Uterus (tissue), 4 donors: ENCODE measurements at places on chromosomes 1 and 21.

DNA sequence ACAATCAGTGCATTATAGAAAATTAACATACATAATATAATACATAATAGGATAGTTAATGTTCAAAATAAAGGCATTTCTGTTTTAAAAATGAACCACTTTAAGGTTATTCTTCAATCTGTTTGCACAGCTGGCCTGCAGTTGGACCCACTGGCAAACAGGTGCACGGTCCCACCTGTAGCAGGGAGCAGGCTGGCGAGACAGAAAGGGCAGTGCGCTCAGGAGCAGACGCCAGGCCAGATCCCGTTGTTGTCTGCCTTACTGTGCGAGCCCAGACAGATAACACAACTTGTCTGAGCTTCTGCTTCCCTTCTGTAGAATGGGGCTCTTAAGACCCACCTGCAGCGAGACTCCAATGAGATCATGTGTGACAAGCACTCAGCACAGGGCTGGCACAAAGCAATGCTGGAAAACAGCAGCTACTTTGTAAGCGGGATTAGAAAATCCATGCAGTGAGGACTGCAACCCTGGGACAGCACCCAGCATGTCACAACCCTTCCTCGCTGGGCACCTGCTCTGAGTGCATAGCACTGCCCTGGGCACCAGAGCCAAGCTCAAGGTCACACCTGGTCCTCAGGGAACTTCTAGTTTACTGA is 33.5 kb downstream of the VPS26C start:
- no peaks in the 10 kb centered on the region for H3K27me3 ChIP-seq
- no peaks in the 10 kb centered on the region for H3K4me1 ChIP-seq
- no peak for DNase-seq

DNA sequence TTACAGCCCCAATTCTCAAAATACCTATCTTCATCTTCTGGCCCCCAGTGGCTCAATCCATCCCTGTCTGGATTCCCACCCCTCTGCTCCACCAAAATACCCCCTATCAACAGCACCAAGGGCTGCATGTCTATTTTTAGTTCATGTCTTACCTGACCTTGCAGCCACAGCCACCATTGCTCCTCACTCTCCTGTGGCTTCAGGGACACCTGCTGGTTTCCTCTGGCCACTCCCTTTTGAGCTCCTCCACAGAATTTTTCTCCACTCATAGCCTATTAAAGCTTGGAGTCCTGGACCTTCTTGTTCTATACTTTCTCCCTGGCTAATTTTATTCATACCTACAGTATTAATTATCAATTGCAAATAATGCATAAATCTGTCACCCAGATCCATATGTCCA is 125.3 kb upstream of the NGF start:
- no peak overlapping the region for H3K4me3 ChIP-seq
- no peaks in the 10 kb centered on the region for H3K27me3 ChIP-seq
- DNase-seq = no peak
- no peaks in the 10 kb centered on the region for H3K36me3 ChIP-seq
- H3K27ac ChIP-seq = no peak overlapping the region

DNA sequence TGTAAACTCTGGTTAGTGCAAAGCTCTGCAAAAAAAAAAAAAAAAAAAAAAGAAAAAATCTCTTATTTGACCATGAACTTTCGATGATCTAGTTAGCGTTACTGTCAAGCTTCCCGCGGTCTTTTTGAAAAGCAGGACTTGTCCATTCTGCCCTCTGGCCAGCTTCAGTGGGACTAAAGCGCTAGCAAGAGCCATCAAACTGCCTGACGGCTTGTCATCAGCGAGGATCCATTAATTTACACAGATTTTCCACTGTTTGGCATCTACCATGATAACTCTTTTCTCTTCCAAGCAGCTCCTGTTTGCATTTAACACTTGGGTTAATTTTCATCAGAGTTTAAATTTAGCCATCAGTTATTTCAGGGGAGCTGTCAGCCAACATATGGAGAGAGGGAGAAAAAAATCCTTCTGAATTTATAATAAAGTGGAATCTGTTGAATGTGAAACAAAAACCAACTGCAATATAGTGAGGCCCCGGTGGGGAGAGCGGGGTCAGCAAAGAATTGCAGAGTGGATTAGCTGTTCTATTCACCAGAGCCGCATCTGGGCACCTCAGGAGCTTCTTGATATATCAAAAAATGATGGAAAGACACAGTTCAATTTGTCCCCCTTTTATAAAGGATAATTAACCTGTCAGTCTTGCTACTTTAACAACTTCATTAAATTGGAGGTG is 298.2 kb downstream of the SPATA17 start:
- H3K36me3 ChIP-seq = no peaks in the 10 kb centered on the region
- H3K4me3 ChIP-seq = no peak overlapping the region

GRCh38 chr1:26703478-26703877 is 7.7 kb downstream of the ARID1A start:
- H3K36me3 ChIP-seq = no peaks in the 10 kb centered on the region
- H3K27me3 ChIP-seq = no peaks in the 10 kb centered on the region

DNA sequence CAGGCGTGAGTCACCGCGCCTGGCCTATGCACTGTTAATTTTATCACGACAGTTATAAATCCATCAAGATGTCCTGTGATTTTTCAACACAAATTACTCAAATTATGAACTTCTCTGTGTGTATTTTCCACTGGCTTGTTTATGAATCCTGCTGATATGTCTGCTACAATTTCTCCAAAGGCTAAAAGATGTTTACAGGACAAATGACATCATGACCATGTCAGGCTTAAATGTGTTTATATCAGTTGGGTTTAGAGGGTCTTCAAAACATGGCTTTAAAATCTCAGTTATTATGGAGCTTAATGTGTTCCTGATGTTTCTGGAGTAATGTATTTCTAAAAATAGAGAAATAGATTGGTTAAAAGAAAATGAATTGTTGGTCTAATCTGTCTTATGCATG is 44.0 kb upstream of the ERG start:
- H3K4me3 ChIP-seq = no peak overlapping the region
- no peaks in the 10 kb centered on the region for H3K36me3 ChIP-seq
- no peaks in the 10 kb centered on the region for H3K27me3 ChIP-seq

GRCh38 chr1:234111458-234112142 is 207.1 kb downstream of the SLC35F3 start:
- DNase-seq = no peak
- no peaks in the 10 kb centered on the region for H3K4me1 ChIP-seq
- H3K36me3 ChIP-seq = no peaks in the 10 kb centered on the region
- H3K27me3 ChIP-seq = peaks cover 6% of the 10 kb centered on the region

GRCh38 chr1:150615346-150616201 is 13.8 kb downstream of the ENSA start:
- no peak overlapping the region for H3K27ac ChIP-seq
- H3K4me3 ChIP-seq = no peak overlapping the region
- H3K36me3 ChIP-seq = no peaks in the 10 kb centered on the region
- no peaks in the 10 kb centered on the region for H3K4me1 ChIP-seq

GRCh38 chr21:14991957-14992356 is 72.8 kb downstream of the NRIP1 start:
- no peak for DNase-seq
- H3K27me3 ChIP-seq = no peaks in the 10 kb centered on the region
- H3K4me3 ChIP-seq = no peak overlapping the region
- H3K4me1 ChIP-seq = no peaks in the 10 kb centered on the region
- no peaks in the 10 kb centered on the region for H3K36me3 ChIP-seq

GRCh38 chr1:184116287-184116686 is 64.8 kb downstream of the TSEN15 start:
- H3K36me3 ChIP-seq = no peaks in the 10 kb centered on the region
- no peak for DNase-seq
- no peak overlapping the region for H3K4me3 ChIP-seq
- no peak overlapping the region for H3K27ac ChIP-seq

GRCh38 chr1:71231751-71232150 is 150.9 kb upstream of the ZRANB2 start:
- no peak for DNase-seq
- no peaks in the 10 kb centered on the region for H3K36me3 ChIP-seq
- no peaks in the 10 kb centered on the region for H3K27me3 ChIP-seq
- H3K27ac ChIP-seq = no peak overlapping the region
- H3K4me1 ChIP-seq = no peaks in the 10 kb centered on the region

DNA sequence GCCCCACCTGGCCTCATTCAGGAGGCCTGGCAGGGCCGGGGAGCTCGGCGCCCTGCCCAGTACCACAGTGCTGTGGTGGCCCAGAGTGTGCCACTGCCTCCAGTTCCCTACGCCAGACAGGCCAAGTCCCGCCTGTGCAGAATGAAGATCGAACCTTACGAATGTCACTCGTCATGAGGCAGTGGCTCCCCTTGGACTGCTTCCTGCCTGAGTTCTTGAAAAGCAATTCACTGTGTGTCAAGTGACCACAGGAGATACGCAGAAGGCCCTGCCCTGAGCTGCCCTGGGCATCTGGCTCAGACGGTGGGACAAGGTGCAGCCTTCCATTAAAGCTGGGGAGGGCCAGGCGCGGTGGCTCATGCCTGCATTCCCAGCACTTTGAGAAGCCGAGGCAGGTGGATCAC is 49.6 kb upstream of the LRP8 start:
- no peaks in the 10 kb centered on the region for H3K36me3 ChIP-seq
- H3K4me3 ChIP-seq = no peak overlapping the region
- DNase-seq = peak; percentile 9
- H3K27ac ChIP-seq = no peak overlapping the region
